ENCODE measurements at places on chromosomes 2 and 18.

GRCh38 chr2:73003027-73003426 is 68.5 kb downstream of the SFXN5 start:
- DNase-seq, result no peak

DNA sequence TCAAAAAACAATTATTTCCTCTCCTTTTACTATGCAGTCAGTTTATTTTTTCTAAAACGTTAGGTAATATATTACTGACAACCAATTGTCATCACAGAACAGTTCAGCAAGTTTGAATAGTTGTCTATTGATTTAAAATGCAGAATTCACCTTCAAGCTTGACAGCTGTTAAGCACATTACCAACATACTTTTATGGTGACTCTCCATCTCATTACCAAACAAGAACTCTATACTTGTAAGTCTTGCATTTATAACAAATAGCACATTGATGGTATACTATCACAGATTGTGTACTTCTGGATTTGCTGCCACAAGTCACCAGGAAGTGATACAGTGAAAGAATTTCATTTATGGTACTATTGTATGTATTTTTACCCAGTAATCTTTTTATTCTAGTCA is 99.4 kb upstream of the PPP1CB start:
- no peak for DNase-seq

GRCh38 chr2:134108113-134108512 is 145.8 kb upstream of the MGAT5 start:
- DNase-seq, result no peak

DNA sequence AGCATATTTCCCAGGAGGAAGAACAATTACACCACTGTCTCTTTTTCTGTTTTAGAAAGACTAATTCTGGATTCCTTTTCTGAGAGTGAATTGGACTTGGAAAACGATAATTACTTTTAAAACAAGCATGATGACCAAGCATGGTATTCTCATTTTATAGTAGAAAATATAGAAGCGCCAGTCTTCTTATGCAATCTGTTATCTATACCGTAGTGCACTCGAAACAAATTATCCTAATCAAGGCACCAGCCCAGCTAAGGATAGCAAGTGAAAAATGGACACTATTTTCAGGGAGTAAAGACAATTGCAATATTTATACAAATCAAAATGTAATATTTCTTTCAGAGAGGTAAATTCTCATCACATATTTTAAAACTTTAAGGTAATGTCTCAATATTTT is 892.1 kb upstream of the POU3F3 start:
- no peak for DNase-seq

DNA sequence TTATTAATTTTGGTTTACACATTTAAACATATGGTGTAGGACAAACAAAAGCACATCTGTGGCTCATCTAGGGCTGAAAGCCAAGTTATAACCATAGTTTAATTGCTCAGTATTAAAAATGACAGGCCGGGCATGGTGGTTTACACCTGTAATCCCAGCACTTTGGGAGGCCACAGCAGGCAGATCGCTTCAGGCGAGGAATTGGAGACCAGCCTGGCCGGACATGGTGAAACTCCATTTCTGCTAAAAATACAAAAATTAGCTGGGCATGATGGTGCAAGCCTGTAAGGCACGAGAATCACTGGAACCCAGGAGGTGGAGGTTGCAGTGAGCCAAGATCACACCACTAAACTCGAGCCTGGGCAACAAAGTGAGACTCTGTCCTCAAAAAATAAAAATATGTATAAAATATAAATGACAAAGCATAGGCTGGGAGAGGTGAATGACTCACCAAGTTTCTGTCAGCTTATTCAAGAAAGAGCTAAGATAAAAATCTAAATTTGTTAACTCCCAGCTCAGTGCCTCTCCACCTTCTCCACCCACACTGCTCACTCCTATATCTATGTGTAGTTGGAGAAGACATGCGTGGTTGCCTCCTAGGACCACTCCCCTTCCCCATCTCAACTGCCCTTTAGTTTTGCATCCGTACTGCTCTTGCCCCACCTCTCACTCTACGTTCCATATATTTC is 79.2 kb upstream of the PID1 start:
- DNase-seq, result no peak

DNA sequence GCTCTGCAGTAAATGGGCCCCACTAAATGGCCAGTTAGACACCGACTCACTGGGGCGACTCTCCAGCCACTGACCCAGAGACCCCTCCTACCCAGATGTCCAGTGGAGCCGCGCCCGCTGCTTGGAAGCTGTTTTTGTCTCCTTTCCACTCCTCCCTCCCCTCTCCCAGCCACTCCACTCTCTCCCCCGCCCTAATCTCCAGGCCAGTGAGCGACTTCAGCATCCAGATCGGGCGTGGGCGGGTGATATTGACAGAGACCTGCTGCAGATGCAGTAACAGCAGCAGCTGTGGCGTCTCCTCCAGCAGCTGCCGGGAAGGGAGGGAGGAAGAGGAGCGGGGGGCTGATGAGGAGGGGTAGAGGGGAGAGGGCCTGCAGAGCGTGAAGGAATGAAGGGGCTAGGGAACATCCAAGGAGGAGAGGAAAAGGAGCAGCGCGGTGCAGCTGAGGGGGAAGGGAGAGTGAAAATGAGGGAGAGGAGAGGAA is at the start of gene SCN7A:
Gene SCN7A (minus strand): TSS at position 110 of the 485 bp plus-strand sequence. CDS start 16,553 bp downstream, outside the sequence.
- no peak for DNase-seq

DNA sequence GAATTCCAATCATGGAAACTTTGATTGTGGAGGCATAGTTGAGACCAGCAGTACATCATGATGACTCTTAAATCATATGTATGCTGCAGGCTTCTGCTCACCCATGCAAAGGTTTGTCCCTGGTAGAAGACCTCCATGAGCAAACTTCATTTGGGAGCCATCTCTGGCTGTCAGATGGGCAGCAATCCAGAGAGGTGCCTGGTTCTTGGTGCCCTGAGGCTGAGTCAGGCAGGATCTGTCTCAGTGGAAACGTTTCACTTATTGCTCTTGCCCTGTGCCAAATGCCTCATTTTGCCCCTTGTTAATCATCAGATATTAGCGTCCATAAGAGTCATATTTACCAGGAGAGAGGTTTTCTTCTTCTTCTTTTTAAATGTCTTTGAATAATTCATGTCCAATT is 151.5 kb upstream of the CELF4 start:
- no peak for DNase-seq

DNA sequence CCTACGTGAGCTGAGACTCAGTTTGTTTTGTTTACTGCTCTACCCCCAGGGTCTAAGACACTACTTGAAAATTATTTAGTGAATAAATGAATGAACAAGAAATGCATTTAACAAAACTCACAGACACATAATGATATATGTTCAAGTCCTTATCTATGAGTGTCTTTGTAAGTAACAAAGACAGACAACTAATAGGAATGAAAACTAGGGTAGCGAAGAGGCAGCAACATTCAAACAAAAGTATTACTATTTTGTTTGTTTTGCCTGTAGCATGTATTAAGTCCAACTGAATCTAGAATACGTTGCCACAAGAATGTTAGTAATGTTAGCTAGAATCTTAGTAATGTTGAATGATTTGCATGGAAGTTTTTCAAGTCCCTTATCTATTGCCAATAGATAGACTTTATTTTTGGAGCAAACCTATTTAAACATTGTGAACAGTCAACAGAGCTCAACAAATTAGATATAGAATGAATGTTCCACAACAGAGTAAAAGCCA is 144.8 kb upstream of the VWC2L start:
- DNase-seq, result peak; percentile 9

DNA sequence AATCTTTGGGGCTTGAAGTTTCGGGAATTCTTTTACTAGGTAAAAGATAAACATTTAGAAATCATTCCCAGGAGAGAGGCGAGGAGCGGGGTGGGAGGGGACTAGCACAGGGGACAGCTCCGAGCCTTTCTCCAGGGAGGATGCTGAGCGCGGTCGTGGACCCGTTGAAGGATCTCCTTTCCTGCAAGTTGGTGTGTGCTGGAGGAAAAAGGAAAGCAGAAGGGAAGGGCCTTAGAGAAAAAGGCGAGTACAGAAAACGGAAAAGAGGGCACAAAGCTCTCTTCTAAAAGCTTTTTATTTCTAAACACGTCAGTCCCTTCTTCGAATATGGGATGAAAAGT is 640 bp downstream of the SLC39A6 start:
- peak; percentile 30 for DNase-seq

GRCh38 chr2:133579274-133579673 is 11.0 kb upstream of the NCKAP5 start:
- peak; percentile 43 for DNase-seq

- DNase-seq, result no peak
Observed at GRCh38 chr2:128377071-128377910, 58.6 kb upstream of the HS6ST1 start.

GRCh38 chr18:22674272-22674671 is 256.6 kb upstream of the CTAGE1 start:
- DNase-seq, result peak; percentile 94

- no peak for DNase-seq
Observed at GRCh38 chr2:179860255-179861026, 971 bp downstream of the ZNF385B start.
